Myometrial cell (primary cell): ENCODE measurements at places on chromosomes 5 and 9. TPM values are rescaled to one million over a fixed set of nuclear protein-coding genes. Genes with fewer than 3 reads are reported as not detected.

Gene PCDHB7
- under 0.01 and 1.4 TPM in 2 replicates for total RNA-seq

Gene MOB3B
- 0.86 and 1.1 TPM in 2 replicates for total RNA-seq

Gene PRR7
- total RNA-seq, result 19.5 and 30.3 TPM in 2 replicates

Gene CYLC2
- not detected in 2 replicates for total RNA-seq

Gene MYOT
- not detected in 2 replicates for total RNA-seq

Gene IQGAP2
- 0.58 and 0.71 TPM in 2 replicates for total RNA-seq

Gene NINJ1
- 65.7 and 84.5 TPM in 2 replicates for total RNA-seq

Gene PCA3
- not detected in 2 replicates for total RNA-seq

Gene PCDHGC4
- total RNA-seq, result under 0.01 and 0.58 TPM in 2 replicates

Gene SHC3
- 1.2 and 4.1 TPM in 2 replicates for total RNA-seq

Gene SPINK4
- total RNA-seq, result not detected in 2 replicates

Gene CORO2A
- 1.2 and 1.8 TPM in 2 replicates for total RNA-seq

Gene TAF1L
- not detected in 2 replicates for total RNA-seq

Gene MELK
- 33.4 and 39.9 TPM in 2 replicates for total RNA-seq

Gene IFNE
- not detected in 2 replicates for total RNA-seq

Gene ACTBL2
- total RNA-seq, result 3.2 and 5.1 TPM in 2 replicates

Gene FAT2
- total RNA-seq, result under 0.01 TPM in 1 of 2 replicates, not detected in the other

Gene DIRAS2
- under 0.01 and 0.18 TPM in 2 replicates for total RNA-seq

Gene TCF7
- total RNA-seq, result 2.6 and 3.0 TPM in 2 replicates

Gene SQSTM1
- 330 and 353 TPM in 2 replicates for total RNA-seq

Gene TLX3
- total RNA-seq, result not detected in 2 replicates

Gene PCDHGB1
- 0.35 TPM in 1 of 2 replicates, not detected in the other for total RNA-seq

Gene C5orf58
- not detected in 2 replicates for total RNA-seq

Gene GRIN3A
- total RNA-seq, result not detected in 2 replicates

Gene ORM2
- not detected in 2 replicates for total RNA-seq

Gene SLC6A3
- total RNA-seq, result not detected in 2 replicates

Gene SVEP1
- total RNA-seq, result 8.6 and 11.3 TPM in 2 replicates

Gene LCN1
- total RNA-seq, result not detected in 2 replicates

Gene ADCY2
- not detected in 2 replicates for total RNA-seq

Gene C7
- 1.4 and 2.8 TPM in 2 replicates for total RNA-seq

Gene NSG2
- total RNA-seq, result not detected in 2 replicates

Gene AMBP
- not detected in 2 replicates for total RNA-seq

Gene VAV2
- 8.6 and 11.7 TPM in 2 replicates for total RNA-seq

Gene PCDHB13
- under 0.01 TPM in 1 of 2 replicates, not detected in the other for total RNA-seq

Gene CTXN3
- not detected in 2 replicates for total RNA-seq

Gene ZDHHC11B
- not detected in 2 replicates for total RNA-seq

Gene SPATA31C1
- not detected in 2 replicates for total RNA-seq

Gene CER1
- total RNA-seq, result not detected in 2 replicates

Gene DAB2IP
- 10.7 and 11.2 TPM in 2 replicates for total RNA-seq

Gene SHOC1
- under 0.01 TPM in 2 replicates for total RNA-seq

Gene PDLIM4
- 77.1 and 84.2 TPM in 2 replicates for total RNA-seq

Gene CYSRT1
- 2.3 and 2.8 TPM in 2 replicates for total RNA-seq

Gene ELAVL2
- total RNA-seq, result under 0.01 TPM in 1 of 2 replicates, not detected in the other

Gene FBXW2
- total RNA-seq, result 19.0 and 19.6 TPM in 2 replicates

Gene SMIM33
- total RNA-seq, result not detected in 2 replicates

Gene SLC34A1
- total RNA-seq, result not detected in 2 replicates

Gene AJM1
- 1.4 TPM in 1 of 2 replicates, not detected in the other for total RNA-seq
